Activated naive CD4-positive, alpha-beta T cell treated with anti-CD3 and anti-CD28 coated beads for 36 hours (primary cell): ENCODE measurements at places on chromosomes 6 and 20. TPM values are rescaled to one million over a fixed set of nuclear protein-coding genes. Genes with fewer than 3 reads are reported as not detected.

REM1 gene
- not detected for total RNA-seq

RAB44 gene
- total RNA-seq = not detected

NNAT gene
- total RNA-seq = 0.50 TPM

LAMA5 gene
- total RNA-seq = 1.5 TPM

LPA gene
- total RNA-seq = not detected

EYS gene
- total RNA-seq = not detected

NKX2-4 gene
- not detected for total RNA-seq

BMP7 gene
- not detected for total RNA-seq

DNA sequence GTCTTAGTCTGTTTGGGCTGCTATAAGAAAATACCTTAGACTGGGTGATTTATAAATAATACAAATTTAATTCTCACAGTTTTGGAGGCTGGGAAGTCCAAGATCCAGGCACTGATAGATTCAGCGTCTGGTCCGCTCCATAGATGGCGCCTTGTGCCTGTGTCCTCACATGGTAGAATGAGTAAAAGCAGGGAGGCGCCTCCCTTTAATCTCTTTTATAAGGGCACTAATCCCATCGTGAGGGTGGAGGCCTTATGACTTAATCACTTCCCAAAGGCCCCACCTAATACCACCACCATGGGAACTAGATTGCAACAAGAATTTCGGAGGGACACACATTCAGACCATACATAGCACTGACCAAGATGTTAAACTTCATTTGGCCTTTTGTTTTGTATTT is 91.2 kb upstream of the TMEM181 start:
- peak; percentile 18 for DNase-seq

- no peak for DNase-seq
Observed at GRCh38 chr6:139657119-139657518, 282.7 kb upstream of the CITED2 start.

- DNase-seq = no peak
Observed at GRCh38 chr6:53691667-53692133, 26.1 kb upstream of the KLHL31 start.

- no peak for DNase-seq
Observed at GRCh38 chr20:48689388-48689787, 138.4 kb downstream of the PREX1 start.

GRCh38 chr6:77466451-77467437 is 3.5 kb upstream of the HTR1B start:
- DNase-seq = peak; percentile 13

- DNase-seq = no peak
Observed at GRCh38 chr6:28943223-28943556, 19.4 kb upstream of the TRIM27 start.

DNA sequence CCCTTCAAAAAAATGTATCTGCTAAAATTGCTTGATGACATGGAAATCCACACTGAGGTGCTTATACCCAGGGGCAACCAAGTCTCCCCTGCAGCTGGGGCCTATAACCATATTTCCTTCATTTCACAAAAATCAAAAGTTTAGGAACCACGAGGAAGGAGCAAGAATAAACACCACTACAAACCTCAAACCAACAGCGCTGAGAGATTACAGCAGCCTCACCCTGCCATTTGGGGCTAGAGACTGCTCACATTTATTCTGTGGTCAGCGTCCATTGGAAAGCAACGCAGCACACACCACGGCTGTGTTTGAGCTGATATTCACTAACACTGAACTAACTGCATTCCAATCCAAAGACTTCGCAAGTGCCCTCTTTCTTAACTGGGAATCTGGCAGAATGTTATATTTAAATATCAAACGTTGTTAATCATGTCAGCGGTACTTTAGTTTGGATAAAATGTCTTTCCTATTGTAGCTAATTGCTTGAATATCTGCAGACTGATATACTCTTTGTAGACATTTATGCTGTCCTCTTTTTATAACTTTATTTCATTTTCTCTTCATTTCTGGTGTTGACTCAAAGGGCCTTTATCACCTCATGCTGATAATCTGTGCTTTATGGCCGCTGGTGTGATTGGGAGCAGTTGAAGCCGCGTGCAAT is 94.6 kb downstream of the FOXA2 start:
- no peak for DNase-seq

DNA sequence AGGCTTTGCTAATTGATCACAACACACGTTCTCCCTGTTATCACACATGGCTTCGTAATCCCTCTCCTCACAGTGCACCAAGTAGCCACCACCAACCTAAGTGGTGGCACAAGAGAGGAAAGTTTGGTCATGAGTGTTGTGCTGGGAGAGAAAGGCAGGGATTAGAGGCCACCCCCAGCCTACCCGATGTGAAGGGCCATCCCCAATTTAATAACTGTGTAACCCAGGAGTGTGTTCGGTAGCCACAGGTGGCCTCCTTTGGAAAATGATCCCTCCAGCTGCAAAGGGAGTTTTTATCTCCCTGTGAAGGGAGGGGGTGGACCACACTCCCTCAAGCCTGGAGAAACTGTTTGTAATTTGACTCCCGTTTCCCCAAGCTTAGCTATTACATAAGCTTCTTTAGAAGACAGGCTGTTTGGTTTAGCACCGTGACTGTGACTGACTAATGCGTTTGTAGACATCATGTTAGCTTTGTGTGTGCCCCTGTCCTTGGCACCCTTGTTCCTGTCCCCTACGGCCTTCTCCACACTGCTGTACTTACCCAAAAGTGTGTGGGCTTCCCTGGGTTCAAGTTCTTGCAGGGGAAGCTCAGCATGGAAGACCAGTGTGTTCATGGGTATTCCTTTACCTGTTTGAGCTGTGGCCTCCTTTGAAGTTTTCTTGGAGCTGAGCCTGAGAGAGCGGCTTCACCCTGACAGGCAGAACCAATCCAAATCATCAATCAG is 20.6 kb downstream of the PPP1R16B start:
- DNase-seq = no peak

DNA sequence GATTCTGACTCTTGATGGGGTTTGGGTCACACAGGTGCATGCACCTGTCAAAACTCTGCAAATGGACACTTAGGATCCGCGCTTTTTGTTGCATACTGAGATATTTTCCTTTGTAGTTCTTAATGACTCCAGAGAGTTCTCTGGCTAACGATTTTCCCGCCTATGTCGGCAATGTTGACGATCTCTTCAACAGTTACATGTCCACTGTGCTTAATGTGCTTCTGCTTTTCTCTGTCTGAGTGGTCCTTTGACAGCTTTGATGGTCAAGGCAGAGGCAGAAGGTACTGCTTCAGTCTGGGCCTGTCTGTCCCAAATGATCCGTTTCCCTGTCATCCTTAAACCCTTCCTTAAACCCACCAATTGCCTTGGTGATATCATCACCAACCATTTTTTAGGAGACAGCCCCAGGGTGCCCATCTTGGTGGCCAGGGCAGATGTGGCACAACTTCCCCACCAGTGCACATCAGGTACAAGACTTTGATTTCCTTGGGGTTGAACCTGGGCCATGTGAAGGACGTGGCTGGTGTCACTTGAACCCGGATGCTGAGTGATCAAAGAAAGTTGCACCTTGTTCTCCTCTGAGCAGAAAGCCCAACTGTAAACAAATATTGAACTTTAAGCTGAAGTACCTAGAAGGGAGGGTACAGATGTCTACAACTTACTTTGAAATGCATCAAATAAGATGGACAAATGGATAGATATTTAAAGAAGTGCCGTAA is 10.7 kb upstream of the BPIFB1 start:
- no peak for DNase-seq

GRCh38 chr6:5995949-5996713 is 10.6 kb downstream of the NRN1 start:
- peak; percentile 14 for DNase-seq

DNA sequence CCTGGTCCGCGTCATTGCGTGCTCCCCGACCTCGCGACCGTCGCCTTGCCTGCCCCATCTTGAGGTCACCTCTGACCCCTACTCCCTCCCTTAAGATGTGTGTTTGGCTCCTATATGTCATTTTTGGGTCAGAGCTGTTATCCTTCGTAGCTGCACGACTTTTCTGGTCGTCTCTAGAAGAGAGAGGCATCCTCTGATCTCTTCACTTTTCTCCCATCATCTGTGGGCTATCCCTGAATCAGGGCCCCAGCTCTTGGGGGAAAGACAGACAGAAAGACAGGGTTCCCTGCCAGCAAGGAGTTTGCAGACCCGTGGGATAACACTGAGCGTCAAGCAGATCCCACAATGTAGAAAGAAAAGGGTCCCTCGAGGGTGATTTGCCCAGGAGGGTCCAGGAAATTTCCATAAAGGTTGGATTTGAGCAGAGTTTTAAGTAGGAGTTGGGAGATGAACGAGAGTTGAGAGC is 555 bp downstream of the FAM120B start:
- no peak for DNase-seq

GRCh38 chr6:73954881-73955280 is 258.9 kb downstream of the CD109 start:
- DNase-seq = no peak

DNA sequence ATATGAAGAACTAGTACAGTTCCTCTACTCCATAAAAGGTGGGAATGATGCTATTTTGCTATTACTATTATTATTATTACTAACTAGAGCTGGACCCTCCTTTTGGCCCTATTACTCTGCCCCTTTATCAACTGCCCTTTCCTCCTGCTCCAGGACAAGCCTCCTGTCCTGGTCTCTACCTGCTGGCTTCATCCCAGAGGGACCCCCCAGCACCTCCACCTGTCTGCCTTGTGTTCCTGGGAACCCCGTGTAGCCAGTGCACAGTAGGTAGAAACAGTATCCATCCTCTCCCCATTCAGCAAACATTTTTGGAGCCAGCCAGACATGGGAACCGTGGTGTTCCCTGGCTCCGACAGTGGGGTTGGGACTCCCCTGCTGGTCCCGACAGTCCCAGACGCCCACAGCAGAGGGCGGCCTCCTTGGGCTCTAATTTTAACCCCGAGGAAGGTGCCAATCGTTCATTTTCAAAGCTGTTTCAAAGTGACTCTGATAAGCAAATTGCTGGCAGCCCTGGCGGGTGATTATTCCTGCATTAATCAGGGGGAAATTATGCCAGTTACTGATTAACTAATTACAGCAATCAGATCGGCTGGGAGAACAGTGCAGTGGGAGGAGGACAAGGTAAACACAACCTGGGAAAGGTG is 44.2 kb upstream of the MDGA1 start:
- peak; percentile 44 for DNase-seq

- peak; percentile 28 for DNase-seq
Observed at GRCh38 chr6:5681480-5681879, 325.2 kb downstream of the NRN1 start.

- peak; percentile 26 for DNase-seq
Observed at GRCh38 chr20:34579979-34580940, 21.7 kb downstream of the MAP1LC3A start.

- no peak for DNase-seq
Observed at GRCh38 chr6:2171728-2172127, 73.7 kb downstream of the GMDS start.
